ENCODE measurements at places on chromosomes 5 and 9. TPM values are rescaled to one million over a fixed set of nuclear protein-coding genes. Genes with fewer than 3 reads are reported as not detected.

The MARCOL gene
- not detected for total RNA-seq

The IQGAP2 gene
- total RNA-seq = 34.0 TPM

The SPATA31D4 gene
- total RNA-seq = not detected

The TMC1 gene
- total RNA-seq = 0.75 TPM

The LRRC14B gene
- not detected for total RNA-seq

The MATR3 gene
- total RNA-seq = 299 TPM

The MACROH2A1 gene
- 264 TPM for total RNA-seq

The HRH2 gene
- total RNA-seq = not detected

The SCGB3A1 gene
- total RNA-seq = not detected

DNA sequence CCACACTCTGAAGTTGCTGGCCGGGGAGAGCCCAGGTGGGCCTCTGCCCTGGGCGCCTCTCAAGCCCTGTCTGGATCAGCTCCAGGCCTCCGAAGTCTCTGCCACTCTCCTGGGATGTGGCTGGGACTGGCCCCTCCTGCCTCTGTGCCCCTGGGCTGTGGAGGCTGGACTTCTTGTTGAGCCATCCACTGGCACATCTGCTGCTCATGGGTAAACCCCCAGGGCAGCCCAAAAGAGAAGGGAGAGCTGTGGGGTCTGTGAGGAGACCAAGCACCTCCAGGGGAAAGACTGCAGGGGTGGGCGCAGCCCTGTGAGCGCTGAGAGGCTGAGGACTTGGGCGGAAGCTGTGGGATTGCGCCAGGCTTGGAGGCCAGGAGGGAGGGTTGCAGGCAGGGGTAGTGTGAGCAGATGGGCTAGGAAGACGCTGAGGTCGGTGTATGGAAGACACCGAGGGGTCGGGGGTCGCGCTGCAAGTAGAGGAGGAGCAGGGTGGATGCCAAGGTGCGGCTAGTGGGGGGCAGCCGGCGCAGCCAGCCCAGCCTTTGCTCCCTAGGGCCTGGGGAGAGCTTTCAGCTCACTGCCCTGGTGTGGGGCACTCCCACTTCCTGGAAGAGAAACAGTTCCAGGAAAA, 118.1 kb downstream of the WNK2 start:
- no peak for DNase-seq

DNA sequence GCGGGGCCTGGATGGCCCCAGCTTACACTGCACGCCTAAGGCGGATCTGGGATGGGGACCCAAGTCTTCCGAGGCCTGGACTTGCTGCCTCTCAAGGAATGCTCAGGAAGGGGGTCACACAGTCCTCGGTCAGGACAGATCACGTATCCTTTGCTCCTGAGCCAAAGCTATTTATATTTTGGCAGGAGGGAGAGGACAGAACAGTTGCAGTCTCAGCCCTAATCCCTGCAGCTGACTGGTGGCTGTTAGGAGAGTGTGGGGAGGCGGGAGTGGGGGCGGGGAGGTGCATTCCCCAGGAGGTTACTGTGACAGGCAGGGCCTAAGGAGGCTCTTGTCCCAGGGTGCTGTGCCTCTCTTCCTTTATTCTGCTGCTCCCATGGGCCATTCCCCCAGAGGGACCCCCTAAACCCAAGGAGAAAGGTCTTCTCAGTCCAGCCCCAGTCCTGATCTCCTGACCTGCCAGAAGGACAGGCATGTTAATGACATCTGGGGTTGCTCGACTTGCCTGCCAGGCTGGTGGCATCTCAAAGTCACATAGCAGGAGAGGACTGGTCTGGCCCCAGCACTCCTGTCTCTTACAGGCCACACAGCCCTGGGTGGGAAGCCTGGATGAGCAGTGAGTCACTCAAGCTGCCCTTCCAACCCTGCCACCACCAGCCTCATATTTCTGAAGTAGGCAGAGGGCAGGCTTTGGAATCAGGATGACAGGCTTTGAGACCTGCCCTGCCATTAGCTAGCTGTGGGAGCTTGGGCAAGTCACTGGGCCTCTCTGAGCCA, 51.9 kb downstream of the COL27A1 start:
- no peak for DNase-seq

- no peak for DNase-seq
These were observed 450.2 kb downstream of the NR2F1-AS1 start for GRCh38 chr5:93130624-93131490.

GRCh38 chr9:127209948-127210640, 54.5 kb upstream of the GARNL3 start:
- peak; percentile 46 for DNase-seq

- no peak for DNase-seq
These were observed 66.1 kb downstream of the PAPPA start for GRCh38 chr9:116219686-116220085.

GRCh38 chr9:90070056-90070455, 465.2 kb downstream of the GADD45G start:
- DNase-seq = no peak

- DNase-seq = no peak
These were observed 116.6 kb upstream of the BNC2 start for GRCh38 chr9:16987026-16987425.

DNA sequence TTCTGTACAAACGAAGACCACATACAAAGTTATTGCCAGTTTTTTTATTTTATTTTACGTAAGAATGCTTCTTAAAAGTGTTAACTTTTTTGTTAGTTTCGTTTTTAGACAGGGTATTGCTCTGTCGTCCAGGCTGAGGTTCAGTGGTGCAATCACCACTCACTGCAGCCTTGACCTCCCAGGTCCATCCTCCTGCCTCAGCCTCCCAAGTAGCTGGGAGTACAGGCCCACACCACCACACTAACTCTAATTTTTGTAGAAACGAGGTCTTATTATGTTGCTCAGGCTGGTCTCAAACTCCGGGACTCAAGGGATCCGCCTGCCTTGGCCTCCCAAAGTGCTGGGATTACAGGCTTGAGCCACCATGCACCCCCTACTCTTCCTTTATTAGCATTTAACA, 2.3 kb upstream of the DNAJA1 start:
- no peak for DNase-seq

GRCh38 chr5:56309262-56309826, 76.2 kb upstream of the ANKRD55 start:
- DNase-seq = no peak

- no peak for DNase-seq
These were observed 2.9 kb downstream of the SV2C start for GRCh38 chr5:76086095-76086494.

DNA sequence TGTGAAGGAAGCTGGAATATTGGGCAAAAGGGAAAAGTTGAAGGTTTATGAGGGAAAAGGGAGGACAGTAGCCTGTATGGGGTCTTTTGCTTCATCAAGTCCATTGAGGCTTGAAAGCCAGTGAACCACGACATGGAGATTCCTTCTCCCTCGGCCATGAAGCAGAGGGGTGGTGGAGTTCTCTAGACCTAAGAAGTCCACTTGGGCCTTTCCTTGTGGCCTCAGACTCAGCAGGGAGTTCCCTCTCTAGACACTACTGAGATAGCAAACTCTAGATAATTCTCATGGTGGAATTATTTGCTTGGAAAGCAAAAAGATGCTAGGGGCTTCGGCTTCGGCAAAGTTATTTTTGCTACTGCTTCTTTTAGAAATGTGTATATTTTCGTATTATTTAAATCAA, 78.5 kb downstream of the FOXD1 start:
- no peak for DNase-seq

DNA sequence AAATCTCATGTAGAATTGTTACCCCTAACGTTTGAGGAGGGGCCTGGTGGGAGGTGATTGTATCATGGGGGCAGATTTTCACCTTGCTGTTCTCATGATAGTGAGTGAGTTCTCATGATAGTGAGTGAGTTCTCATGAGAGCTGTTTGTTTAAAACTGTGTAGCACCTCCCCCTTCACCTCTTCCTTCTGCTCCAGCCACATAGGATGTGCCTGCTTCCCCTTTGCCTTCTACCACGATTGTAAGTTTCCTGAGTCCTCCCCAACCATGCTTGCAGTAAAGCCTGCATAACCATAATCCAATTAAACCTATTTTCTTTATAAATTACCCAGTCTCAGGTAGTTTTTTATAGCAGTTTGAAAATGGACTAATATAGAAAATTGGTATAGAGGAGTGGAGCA, 1783.7 kb upstream of the CDH9 start:
- no peak for DNase-seq

DNA sequence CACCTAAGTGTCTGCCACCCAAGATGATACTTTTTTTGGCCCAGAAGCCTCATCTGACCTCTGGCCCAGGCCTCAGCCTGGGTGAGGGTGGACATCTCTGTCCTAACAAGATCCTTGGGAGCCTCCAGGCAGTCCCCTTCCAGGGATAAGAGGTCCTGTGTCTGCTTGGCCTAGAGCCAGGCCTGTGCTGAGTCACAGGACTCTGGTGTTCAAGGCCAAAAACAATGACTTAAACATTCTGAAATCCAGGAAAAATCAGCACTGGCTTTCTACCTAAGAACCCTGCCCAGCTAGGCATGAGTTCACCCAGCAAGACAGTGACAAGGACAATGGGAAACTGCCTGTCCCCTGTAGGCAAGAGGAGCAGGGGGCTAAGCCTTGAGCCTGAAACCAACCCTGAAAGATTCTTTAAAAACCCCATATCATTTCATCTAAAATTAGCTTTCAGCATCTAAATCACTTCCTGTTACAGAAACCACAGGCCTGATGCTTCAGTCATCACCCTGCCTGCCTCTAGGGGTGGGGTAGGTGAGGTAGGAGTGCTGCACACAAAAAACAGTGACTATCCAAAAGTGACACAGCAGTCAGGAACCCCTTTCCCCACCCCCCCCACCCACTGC, 29.9 kb downstream of the CSF2 start:
- peak; percentile 48 for DNase-seq

- no peak for DNase-seq
These were observed 73.5 kb downstream of the ZNF618 start for GRCh38 chr9:113949571-113950078.

- DNase-seq = no peak
These were observed 4.4 kb downstream of the SLC22A4 start for GRCh38 chr5:132298298-132299212.

Measured in A673 (cell line).